SJSA1 (cell line): ENCODE measurements at places on chromosomes 1 and 21. TPM values are rescaled to one million over a fixed set of nuclear protein-coding genes. Genes with fewer than 3 reads are reported as not detected.

Gene SGIP1
- 0.41 and 2.8 TPM in 2 replicates for total RNA-seq

Gene TOMM20
- 65.5 and 78.0 TPM in 2 replicates for total RNA-seq

Gene PDE4B
- total RNA-seq: 4.9 and 12.4 TPM in 2 replicates

Gene STX12
- 67.5 and 76.5 TPM in 2 replicates for total RNA-seq

- DNase-seq: peak; percentile 34
Measured at GRCh38 chr1:51421964-51422363, 91.6 kb upstream of the TTC39A start.

- no peak for DNase-seq
Measured at GRCh38 chr21:43322805-43323204, 104.1 kb downstream of the SIK1 start.

GRCh38 chr1:125119024-125119441 is 3934.3 kb downstream of the SRGAP2C start:
- no peak for DNase-seq

DNA sequence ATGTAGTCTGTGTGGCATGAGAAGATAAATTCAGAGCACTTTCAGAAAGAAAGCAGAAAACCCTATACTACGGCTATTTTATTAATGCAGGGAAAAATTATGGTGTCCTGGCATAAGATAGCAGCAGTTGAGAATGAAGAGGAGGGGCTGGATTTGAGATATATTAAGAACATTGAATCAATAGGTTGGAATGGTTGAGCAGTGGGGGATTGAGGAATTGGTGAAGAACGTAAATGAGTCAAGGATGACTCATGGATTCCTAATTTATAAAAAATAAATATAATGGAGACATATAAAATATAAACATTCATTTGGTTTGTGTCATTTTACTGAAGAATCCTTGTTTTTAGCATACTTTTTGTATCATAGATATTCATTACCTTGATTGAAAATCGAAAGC is 234.3 kb upstream of the ADAMTS5 start:
- no peak for DNase-seq

DNA sequence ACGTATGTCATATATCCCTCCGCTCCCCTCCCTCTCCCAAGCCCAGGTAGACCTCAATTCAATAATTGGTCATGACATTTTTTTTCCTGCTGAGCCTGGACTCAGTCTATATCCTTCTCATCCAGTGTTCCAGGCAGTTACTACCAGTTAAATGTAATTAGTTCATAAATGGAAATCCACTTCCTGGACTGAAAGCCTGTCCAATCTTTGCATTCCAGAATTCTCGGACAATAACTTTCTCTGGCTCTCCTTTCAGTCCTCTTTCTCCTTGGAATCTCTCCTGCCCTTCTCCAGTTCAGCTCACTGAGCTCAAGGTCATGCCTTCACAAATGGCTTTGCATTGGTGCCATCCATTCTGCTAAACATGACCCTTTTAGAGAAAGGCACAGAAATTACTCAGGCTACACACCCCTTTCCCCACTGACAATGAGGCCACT is 34.8 kb downstream of the VWA5B1 start:
- DNase-seq: no peak

GRCh38 chr1:184621260-184621659 is 133.4 kb downstream of the EDEM3 start:
- no peak for DNase-seq

- no peak for DNase-seq
Measured at GRCh38 chr1:228400237-228400651, 6.4 kb downstream of the TRIM11 start.
